ENCODE measurements at places on chromosomes 12 and 14. TPM values are rescaled to one million over a fixed set of nuclear protein-coding genes. Genes with fewer than 3 reads are reported as not detected.

- DNase-seq, result no peak
Measured at GRCh38 chr14:94383777-94384176, 4.6 kb downstream of the SERPINA1 start.

Gene IRAK3
- total RNA-seq, result 0.02 TPM

Gene NDUFA12
- 426 TPM for total RNA-seq

- DNase-seq, result no peak
Measured at GRCh38 chr12:93921521-93921920, 226.9 kb upstream of the PLXNC1 start.

- peak; percentile 58 for DNase-seq
Measured at GRCh38 chr14:23056956-23057756, at the start of gene CDH24. TSS of gene CDH24 (minus strand) at chr14:23057520. CDS start at chr14:23055733, 1,787 bp downstream.
